Esophagus muscularis mucosa (tissue), 4 donors: ENCODE measurements at places on chromosomes 6 and 20.

- H3K36me3 ChIP-seq = peaks cover 93% of the 10 kb centered on the region
- no peak overlapping the region for H3K27ac ChIP-seq
- no peak overlapping the region for H3K4me3 ChIP-seq
- no peaks in the 10 kb centered on the region for H3K4me1 ChIP-seq
Observed at GRCh38 chr6:2783188-2783963, 18.2 kb downstream of the WRNIP1 start.

GRCh38 chr6:119627908-119628669 is 278.5 kb upstream of the MAN1A1 start:
- DNase-seq = no peak
- H3K4me3 ChIP-seq = no peak overlapping the region
- no peak overlapping the region for H3K27ac ChIP-seq
- H3K4me1 ChIP-seq = no peaks in the 10 kb centered on the region
- H3K27me3 ChIP-seq = no peaks in the 10 kb centered on the region

- no peaks in the 10 kb centered on the region for H3K27me3 ChIP-seq
- no peak for DNase-seq
- H3K4me3 ChIP-seq = no peak overlapping the region
- H3K4me1 ChIP-seq = peaks cover 47% of the 10 kb centered on the region
- H3K36me3 ChIP-seq = no peaks in the 10 kb centered on the region
- H3K27ac ChIP-seq = no peak overlapping the region
Observed at GRCh38 chr6:139600343-139600742, 225.9 kb upstream of the CITED2 start.

- peaks cover 99% of the 10 kb centered on the region for H3K4me1 ChIP-seq
- no peaks in the 10 kb centered on the region for H3K36me3 ChIP-seq
- DNase-seq = no peak
- no peak overlapping the region for H3K4me3 ChIP-seq
- no peaks in the 10 kb centered on the region for H3K27me3 ChIP-seq
Observed at GRCh38 chr20:31675828-31676608, 38.3 kb downstream of the COX4I2 start.

- no peaks in the 10 kb centered on the region for H3K36me3 ChIP-seq
- H3K4me3 ChIP-seq = no peak overlapping the region
- H3K27me3 ChIP-seq = no peaks in the 10 kb centered on the region
- H3K27ac ChIP-seq = no peak overlapping the region
- H3K4me1 ChIP-seq = peaks cover 18% of the 10 kb centered on the region
- DNase-seq = no peak
Observed at GRCh38 chr6:36459501-36459900, 16.7 kb downstream of the KCTD20 start.

GRCh38 chr20:2468581-2469407 is 1.8 kb downstream of the SNRPB start:
- peaks cover 31% of the 10 kb centered on the region for H3K4me1 ChIP-seq
- H3K4me3 ChIP-seq = peak overlapping the region; percentile 79
- peak overlapping the region; percentile 95 for H3K27ac ChIP-seq
- no peaks in the 10 kb centered on the region for H3K27me3 ChIP-seq
- H3K36me3 ChIP-seq = peaks cover 32% of the 10 kb centered on the region

DNA sequence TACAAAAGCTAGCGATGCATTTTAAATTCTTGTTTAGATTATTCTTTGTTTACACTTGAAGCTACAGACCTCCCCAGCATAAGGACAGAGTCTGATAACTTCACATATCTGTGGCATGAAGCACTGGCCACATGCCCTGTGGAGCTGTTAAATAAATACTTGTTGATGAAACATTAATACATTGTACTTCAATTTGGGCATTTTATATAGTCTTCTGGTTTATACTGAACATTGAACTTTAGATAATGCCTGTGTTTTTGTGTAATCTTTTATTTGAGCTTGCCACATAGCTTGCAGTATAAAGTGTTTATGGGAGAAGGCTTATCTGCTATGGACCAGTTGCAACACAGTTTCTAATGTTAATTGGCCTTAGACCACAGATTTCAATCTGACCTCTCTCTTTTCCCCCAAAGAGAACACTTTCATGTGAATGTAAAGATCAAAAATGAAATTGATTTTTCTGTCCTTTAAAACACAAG is 48.2 kb downstream of the FRK start:
- no peak overlapping the region for H3K4me3 ChIP-seq
- no peaks in the 10 kb centered on the region for H3K36me3 ChIP-seq
- H3K27me3 ChIP-seq = no peaks in the 10 kb centered on the region
- H3K4me1 ChIP-seq = peaks cover 26% of the 10 kb centered on the region
- no peak overlapping the region for H3K27ac ChIP-seq
- no peak for DNase-seq

DNA sequence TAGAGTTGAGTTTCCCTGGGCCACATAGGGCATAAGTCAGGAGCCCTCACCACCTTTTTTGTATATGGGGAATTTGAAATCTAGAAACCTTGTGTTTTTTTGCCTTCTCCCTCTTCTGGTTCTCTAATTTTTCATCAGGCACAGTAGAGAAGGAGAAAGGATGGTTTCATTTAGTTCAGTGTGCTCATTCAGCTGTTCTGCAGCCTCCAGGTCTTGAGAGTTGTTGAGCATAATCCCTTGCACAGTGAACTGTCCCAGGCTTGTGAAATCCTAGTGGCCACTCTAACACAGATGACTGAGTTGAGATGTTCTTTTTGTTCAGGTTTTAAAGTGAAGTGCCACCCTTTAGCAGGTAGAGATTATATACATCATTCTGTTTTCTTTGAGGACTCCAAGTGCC is 183.5 kb downstream of the CDKAL1 start:
- no peak overlapping the region for H3K27ac ChIP-seq
- DNase-seq = no peak
- no peaks in the 10 kb centered on the region for H3K27me3 ChIP-seq
- no peaks in the 10 kb centered on the region for H3K36me3 ChIP-seq

DNA sequence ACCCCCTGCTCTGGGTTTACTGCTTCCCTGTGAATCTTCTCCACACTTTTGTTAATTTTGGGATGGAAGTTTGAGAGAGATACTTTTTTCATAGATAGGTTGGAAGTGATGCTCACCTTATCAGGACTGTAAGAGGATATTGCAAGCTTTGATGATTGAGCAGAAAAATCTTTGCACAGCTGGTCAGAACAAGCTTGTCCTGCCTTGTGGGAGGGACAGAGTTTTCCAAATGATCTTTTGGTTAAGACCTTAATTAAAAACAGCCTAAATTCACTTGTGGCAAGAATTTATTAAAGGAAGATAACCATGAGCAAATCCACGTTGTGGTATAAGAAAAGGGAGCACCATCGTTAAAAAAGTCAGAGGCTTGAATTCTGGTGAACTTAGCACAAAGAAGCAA is 32.2 kb downstream of the E2F3 start:
- no peaks in the 10 kb centered on the region for H3K27me3 ChIP-seq
- H3K4me3 ChIP-seq = no peak overlapping the region
- H3K36me3 ChIP-seq = peaks cover 4% of the 10 kb centered on the region

DNA sequence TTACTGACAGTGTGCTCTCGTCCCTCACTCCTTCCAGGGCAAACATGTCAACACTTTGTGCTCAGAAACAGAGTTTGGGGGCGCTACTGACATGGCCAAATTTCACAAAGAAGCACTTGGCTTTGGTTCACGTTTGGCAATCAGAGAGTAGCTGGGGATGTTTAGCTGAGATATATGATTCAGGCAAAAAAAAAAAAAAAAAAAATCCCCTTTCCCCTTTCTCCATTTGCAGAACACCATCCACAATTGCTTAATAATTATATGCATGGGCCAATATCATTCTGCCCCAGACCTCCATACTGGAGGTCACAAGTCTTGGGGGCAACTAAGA is 128.4 kb upstream of the ADGRF1 start:
- peaks cover 17% of the 10 kb centered on the region for H3K4me1 ChIP-seq
- H3K36me3 ChIP-seq = no peaks in the 10 kb centered on the region
- no peaks in the 10 kb centered on the region for H3K27me3 ChIP-seq
- DNase-seq = no peak
- no peak overlapping the region for H3K27ac ChIP-seq

DNA sequence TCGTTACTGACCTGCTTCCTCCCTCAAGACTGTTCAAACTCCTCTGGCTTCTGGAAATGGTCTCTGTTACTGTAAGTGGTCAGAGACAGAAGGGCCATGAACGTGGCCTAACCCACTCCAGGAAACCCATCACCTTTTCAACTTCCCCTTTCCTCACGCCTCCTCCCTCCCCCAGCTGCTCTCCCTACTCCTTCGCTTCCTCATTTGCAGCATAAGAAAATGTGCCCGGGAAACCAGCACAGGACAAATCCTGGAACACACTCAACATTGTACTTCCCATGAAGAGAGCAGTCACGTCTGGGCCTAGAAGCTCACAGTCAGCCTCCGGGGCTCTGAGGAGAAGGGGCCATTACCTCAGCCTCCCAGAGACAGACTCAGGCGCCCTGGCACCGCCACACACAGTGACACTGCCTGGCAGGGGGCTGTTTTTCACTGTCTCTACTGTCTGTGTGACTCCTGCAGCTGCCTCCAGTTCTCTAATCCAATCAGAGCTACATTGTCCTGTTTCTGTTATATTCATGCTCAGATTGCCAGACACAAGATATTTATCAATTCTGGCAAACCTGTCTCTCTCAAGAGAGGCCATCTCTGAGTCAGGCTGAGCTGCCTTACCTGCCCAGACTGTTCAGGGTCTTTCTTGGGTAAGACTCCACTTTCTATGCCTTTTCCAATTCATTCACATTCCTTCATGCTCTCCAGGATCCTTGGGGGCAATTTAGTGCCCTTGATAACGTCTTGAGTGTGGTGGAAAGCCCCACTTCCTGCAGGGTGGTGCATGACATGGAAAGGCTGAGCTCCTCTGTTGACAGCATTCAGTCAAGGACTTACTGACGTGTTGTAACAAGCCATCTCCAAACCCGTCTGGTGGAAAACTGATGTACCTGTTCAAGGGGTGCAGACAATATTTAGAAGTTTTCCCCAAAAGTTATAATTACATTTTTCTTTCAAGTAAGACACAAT is 242.2 kb downstream of the HIVEP2 start:
- no peaks in the 10 kb centered on the region for H3K27me3 ChIP-seq
- no peaks in the 10 kb centered on the region for H3K36me3 ChIP-seq

- DNase-seq = no peak
- peak overlapping the region; percentile 87 for H3K27ac ChIP-seq
- no peaks in the 10 kb centered on the region for H3K27me3 ChIP-seq
- no peaks in the 10 kb centered on the region for H3K36me3 ChIP-seq
- H3K4me3 ChIP-seq = peak overlapping the region; percentile 33
- peaks cover 42% of the 10 kb centered on the region for H3K4me1 ChIP-seq
Observed at GRCh38 chr6:90217506-90218127, 79.0 kb downstream of the BACH2 start.

GRCh38 chr20:32595143-32595542 is 10.0 kb upstream of the NOL4L start:
- no peak overlapping the region for H3K4me3 ChIP-seq
- H3K4me1 ChIP-seq = no peaks in the 10 kb centered on the region
- H3K36me3 ChIP-seq = no peaks in the 10 kb centered on the region
- H3K27ac ChIP-seq = no peak overlapping the region
- no peak for DNase-seq
